ENCODE measurements at places on chromosomes 11 and 22.

- DNase-seq = no peak
These were observed 3.2 kb upstream of the CSDC2 start for GRCh38 chr22:41557401-41558240.

DNA sequence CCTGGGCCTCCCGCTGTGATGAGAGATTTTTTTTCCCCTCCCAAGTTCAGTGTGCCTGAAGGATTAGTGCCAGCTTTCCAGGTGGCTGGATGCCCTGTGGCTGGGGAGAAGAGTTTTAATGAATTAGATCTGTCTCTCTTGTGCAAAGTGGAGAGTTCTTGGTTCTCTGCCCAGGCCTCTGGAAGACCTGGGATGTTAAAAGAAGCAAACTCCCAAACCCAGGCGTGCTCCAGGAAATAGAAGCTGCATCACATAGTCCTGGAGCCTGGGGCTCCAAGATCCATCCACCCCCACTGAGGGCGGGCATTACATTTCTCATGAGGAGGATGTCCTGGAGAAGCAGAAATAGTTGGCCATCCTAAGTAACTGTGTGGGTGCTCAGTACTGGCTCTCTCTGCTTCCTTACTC is 30.6 kb downstream of the SDHAF2 start:
- no peak for DNase-seq

GRCh38 chr11:17475666-17476316 is 854 bp downstream of the ABCC8 start:
- DNase-seq = no peak

GRCh38 chr11:68457216-68457897 is 3.2 kb upstream of the PPP6R3 start:
- no peak for DNase-seq

- no peak for DNase-seq
These were observed 621.1 kb downstream of the OPCML start for GRCh38 chr11:132911186-132911585.

GRCh38 chr11:69320756-69321741 is 27.1 kb downstream of the MYEOV start:
- DNase-seq = no peak

- DNase-seq = no peak
These were observed 81.4 kb upstream of the AKIP1 start for GRCh38 chr11:8829556-8829955.

GRCh38 chr11:85779956-85780640 is 30.8 kb downstream of the SYTL2 start:
- no peak for DNase-seq

DNA sequence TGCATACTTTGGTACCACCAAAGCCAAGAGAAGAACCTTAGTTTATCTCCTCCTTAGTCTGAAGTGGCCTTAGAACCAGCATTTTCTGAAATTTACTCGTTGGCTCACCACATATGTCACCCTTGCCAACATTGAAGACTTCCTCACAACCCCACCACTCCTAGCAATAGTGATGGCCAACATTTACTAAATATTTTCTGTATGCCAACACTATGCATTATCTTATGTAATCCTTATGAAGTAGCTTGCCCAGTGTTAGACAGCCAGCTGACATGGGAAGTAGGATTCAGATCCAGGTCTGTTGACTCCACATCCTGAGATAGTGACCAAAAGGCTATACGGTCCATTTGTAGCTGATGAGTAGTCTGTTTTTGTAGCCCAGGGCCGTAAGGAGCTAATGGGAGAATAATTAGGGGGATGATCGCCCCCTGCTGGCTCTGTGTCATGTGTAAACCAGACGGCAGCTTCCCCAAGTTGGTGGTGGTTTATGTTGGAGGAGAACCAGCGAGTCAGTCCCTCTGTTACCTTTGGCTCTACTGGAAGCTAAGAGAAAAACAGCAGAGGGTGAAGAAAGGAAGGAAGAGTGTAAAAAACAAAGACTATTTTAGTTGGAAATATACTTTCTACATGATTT is 120.5 kb upstream of the RASSF10 start:
- DNase-seq = no peak

DNA sequence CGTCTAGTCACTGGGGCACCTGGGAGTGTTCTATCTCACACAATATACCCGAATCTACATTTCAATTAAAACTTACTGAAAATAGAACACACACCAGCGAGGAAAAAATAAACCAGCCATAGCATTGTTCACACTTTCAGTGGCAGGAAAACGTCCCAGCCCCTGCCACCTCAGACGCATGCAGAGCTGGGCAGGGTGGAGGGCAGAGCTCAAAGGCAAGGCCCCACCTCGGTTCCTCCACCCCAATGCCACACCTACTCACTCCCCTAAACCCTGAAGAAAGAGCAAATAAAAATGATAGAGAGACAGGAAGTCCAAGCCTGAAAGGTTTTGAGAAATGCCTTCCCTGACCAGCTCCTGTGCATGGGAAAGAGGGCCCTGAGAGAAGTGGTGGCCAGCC is 14.8 kb downstream of the B3GNT6 start:
- no peak for DNase-seq

DNA sequence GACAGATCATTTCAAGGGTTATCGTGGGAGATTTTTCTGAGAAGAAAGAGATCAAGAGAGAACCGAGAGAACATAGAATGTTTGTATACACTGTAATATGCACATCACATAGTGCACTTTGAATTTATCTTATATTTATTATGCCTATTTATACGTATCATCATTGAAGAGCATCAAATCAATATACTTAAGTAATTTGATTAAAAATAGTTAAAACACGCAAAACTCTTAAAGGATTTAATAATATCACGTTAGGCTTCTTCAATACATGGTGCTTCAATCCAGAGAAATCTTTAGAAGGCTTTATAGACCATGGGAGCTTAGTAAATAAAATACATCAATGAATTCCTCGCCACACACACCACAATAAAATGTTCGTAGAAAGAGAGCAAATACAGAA is 139.5 kb upstream of the C11orf58 start:
- no peak for DNase-seq
